Epithelial cell of esophagus (primary cell): ENCODE measurements at places on chromosomes 5 and 9.

DNA sequence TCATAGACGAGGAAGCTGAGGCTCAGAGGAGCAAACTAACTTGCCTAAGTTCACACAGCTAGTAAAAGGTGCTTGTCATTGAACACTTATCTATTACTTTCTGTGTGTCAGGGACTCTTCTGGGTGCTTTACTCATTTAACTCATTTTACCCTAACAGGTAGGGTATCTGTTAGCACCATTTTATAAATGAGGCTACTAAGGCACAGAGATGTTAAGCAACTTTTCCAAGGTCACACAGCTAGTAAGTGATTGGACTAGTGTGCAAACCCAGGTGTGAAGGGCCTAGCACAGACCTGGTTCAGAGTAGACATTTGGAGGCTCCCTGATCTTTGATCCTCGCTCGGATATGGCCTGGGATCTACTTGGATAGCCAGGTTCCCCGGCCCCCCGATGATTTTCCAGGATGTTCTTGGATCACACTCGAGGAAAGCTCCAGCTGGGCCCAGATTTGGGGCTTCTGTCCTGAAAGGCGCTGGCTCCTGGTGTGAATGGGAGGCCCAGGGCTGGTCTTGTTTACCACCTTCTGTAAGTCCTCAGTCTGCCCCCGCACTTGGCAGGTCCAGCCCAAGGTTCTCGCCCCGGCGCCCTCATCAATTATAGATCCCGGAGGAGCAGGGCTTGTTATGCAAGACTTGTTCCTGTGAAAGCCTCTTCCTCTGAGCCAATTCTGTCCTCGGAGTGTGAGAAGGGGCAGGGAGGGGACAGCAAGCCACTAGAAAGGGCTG lies 37.5 kb downstream of the GSN start:
- DNase-seq: no peak

- no peak for DNase-seq
Observed at GRCh38 chr9:130987738-130988399, 21.1 kb upstream of the LAMC3 start.

DNA sequence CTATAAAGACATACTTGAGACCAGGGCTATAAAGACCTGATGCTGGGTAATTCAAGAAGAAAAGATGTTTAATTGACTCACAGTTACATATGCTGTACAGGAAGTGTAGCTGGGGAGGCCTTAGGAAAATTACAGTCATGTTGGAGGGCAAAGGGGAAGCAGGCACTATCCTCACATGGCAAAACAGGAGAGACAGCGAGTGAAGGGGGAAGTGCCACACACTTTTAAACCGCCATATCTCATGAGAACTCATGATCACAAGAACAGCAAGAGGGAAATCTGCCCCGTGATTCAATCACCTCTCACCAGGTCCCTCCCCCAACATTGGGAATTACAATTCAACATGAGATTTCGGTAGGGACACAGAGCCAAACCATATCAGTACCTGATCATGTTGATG lies 89.9 kb upstream of the ADAMTSL1 start:
- DNase-seq: no peak

DNA sequence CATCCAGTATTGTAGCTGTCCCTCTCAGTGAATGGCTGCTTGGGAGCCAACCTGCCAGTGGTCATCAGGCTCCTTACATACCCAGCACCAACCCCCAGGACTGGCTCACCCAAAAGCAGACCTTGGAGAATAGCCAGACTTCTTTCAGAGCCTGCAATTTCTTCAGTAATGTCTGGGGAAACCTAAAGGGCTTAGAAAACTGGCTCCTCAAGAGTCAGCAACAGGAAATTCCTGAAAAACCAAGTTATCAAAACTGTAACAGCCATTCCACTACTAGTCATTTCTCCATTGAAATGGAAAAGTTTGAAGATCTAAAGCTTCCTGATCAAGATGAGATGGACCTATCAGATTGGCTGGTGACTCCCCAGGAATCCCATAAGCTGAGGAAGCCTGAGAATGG lies 12.3 kb upstream of the STING1 start:
- peak; percentile 81 for DNase-seq

DNA sequence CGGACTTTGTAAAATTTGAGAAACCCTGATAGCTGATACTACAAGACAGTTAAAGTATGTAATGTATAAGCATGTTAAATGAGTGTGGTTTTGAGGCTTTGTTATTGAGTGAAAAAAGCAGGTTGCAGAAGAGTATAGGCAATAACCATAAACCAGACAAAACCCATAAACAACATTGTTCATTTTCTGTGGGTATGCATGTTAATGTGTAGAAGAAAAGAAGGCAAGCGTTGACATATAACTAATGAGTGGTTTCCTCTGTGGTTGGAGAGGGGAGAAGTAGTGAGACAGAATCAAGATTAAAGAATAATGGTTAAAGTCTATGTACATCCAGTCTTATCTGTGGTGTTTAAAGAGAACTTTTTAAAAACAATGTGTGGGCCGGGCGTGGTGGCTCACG lies 26.2 kb downstream of the RAD23B start:
- DNase-seq: no peak

DNA sequence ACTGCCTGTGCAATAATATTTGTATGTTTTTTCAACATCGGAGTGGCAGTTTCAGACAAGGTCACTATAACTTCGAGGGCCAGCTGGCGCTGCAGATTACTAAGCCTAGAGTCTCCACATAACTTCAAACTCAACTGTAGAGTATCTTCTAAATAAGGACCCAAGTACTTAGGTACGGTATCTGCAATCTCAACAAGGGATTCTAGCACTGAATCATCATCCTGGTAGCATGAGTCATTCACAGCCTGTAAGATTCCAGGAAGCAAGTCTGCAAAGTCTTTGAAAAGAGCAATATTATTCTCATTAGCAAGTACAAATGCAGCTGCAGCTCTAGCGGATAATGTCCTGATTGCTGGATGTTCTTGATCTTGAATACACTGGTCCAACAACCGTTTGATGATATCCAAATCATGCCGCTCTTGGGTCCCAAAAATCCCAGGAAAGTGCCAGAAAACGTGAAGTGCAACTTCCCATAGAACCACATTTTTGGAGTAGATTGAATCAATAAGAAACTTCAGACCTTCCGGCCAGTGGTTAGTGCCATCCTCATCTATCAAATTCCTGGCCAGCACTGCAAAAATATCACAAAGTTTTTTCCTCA lies 654 bp downstream of the RANBP6 start:
- peak; percentile 90 for DNase-seq

- DNase-seq: peak; percentile 58
Observed at GRCh38 chr5:165525271-165525670, 2019.9 kb downstream of the MAT2B start.

GRCh38 chr9:98341157-98342097 lies 86.0 kb upstream of the TBC1D2 start:
- no peak for DNase-seq

- no peak for DNase-seq
Observed at GRCh38 chr5:128427921-128428320, 110.1 kb downstream of the FBN2 start.

- no peak for DNase-seq
Observed at GRCh38 chr5:72646246-72646866, 139.1 kb upstream of the ZNF366 start.

- DNase-seq: peak; percentile 75
Observed at GRCh38 chr9:81390792-81391456, 298.4 kb downstream of the TLE1 start.

- DNase-seq: peak; percentile 36
Observed at GRCh38 chr5:96790961-96791504, 16.7 kb downstream of the ERAP1 start.

GRCh38 chr5:138702166-138703077 lies 50.8 kb upstream of the CTNNA1 start:
- no peak for DNase-seq

DNA sequence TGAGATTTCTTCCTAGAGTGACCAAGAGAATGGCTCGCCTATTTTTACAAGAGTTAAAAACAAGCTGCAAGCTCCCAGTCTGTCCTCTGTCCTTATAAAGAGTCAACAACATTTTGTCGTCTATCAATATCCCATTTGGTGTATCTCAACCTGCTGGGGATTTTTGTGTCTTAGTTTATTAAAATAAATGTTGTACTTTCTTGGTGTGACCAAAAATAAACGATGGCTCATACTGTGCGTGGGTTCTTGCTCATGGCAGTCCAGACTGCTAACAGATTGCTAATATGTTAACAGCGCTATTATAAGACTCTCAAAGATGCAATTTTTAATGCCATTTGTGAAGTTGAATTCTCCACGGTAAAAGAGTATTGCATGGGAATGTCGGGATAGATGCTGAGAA lies 569.9 kb downstream of the GABRG2 start:
- DNase-seq: no peak

GRCh38 chr9:84932915-84933527 lies 263.5 kb downstream of the NTRK2 start:
- DNase-seq: peak; percentile 51

DNA sequence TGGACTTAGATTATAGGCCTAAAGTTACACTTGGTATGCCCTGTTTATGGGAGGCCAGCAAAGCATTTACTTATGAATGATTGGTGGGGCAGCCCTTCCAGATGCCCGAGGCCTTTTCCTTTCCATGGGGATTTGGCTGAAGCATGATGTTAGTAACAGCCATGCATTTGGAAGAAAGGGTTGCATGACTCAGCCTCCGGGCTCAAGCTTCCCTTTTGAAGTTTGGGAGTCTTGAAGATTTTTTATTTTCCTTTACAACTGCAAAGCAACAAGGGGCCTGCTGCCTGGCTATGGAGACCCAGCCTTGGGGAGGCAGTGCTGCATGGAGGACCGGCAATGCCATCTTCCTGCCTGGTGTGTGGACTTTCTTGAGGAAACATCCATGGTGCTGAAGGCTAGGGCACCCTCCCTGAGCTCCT lies 244.7 kb downstream of the ICE1 start:
- no peak for DNase-seq

GRCh38 chr9:130854092-130854491 lies 19.0 kb downstream of the ABL1 start:
- no peak for DNase-seq

- DNase-seq: no peak
Observed at GRCh38 chr9:13589034-13589737, 309.7 kb upstream of the MPDZ start.

- no peak for DNase-seq
Observed at GRCh38 chr5:43370352-43370751, 41.8 kb downstream of the CCL28 start.

GRCh38 chr5:31825518-31826068 lies 186.7 kb downstream of the PDZD2 start:
- DNase-seq: peak; percentile 74

- DNase-seq: peak; percentile 59
Observed at GRCh38 chr5:120367896-120368634, 96.0 kb upstream of the PRR16 start.

- DNase-seq: no peak
Observed at GRCh38 chr9:85941622-85941940, 635 bp downstream of the NAA35 start.
